ENCODE measurements at places on chromosomes 12 and 14.

GRCh38 chr12:123741937-123742572 is 20.0 kb upstream of the DNAH10 start:
- DNase-seq: no peak

DNA sequence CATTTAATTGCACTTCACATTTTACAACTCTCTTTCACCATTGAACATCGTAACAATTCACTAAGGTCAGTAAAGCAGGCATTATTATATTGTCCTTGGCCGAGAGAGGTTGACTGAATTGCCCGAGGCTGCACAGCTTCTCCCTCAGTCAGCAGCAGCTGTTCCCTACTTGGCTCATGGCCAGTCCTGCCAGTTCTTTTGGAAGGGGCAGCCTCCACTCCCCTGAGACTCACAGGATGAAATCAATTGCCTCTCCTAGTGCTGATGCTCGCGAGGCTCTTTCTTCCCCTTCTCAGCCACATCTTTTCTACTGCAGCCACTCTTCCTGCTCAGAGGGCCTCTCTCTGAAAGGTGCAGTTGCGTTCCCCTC is 79.9 kb upstream of the KCNA1 start:
- no peak for DNase-seq

DNA sequence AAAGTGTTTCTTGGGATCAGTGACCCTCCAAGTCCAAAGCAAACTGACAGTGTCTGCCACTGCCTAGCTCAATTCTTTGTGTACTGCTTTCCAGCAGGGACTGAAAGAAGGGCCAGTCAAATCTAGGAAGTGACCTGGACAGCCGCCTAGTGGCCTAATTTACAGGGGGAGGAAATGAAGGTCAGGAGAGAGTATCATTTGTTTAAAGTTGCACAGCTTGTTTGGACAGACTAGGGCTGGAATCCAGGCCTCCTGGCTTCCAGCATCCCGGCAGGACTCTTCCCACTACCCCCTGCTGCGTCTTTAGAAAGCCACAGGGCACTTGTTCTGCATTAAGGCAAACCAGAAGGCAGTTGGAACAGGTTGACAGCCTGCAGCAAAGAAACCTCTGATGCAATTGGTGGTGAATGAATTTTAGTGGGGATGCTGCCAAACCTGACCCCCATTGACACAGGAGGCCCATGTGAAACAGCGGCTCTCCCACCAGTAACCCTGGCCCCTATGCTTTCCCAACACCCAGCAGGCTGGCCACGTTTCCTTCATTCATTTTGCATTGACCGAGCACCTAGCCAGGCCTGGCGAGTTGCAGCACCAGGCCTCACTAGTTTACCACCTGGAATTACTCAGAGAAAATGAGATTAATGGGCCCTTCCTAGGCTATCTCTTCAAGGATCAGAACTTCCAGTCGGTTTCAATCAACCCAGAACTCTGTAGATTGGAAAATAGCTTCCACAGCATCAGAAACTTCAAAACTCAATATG is 28.2 kb downstream of the GALNT16 start:
- DNase-seq: no peak

GRCh38 chr12:512933-513332 is 53.2 kb downstream of the B4GALNT3 start:
- no peak for DNase-seq

- no peak for DNase-seq
Measured at GRCh38 chr12:104686196-104686595, 229.4 kb downstream of the CHST11 start.

DNA sequence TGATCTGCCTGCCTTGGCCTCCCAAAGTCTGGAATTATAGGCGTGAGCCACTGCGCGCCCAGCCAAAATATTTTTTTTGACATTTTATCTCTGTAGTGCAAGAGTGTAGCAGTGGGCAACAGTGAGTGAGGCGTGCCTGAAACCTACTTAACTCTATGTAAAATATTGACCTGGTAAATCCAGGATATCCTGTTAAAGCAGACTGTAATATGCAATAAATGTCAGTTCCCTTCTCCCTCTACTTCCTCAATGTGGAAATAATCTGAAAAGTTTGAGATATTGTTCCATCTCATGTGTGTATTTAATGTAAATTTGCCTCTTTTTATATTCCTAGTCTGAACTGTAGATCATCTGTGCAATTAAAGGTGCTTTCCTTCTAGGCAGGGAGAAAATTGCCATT is 9.5 kb upstream of the CDK17 start:
- DNase-seq: no peak

DNA sequence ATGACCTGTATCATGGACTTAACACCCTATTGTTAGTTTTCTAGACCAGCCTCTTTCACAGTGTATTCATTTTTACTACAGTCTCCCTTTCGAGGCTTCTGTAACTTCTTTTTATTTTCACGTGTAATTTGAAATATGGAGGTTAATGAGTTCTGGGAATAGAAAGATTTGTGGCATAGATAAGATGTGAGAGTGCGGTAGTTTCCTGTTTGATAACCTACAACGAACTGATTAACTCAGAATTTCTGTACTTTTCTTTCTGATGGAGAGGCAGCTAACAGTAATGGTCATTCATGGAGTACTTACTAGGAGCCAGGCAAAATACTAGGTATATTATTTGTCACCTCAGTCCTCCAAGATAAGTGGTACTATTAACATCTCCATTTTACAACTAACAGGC is 21.2 kb downstream of the POLR3B start:
- no peak for DNase-seq

- DNase-seq: no peak
Measured at GRCh38 chr12:46158501-46158900, 110.3 kb downstream of the SLC38A1 start.

DNA sequence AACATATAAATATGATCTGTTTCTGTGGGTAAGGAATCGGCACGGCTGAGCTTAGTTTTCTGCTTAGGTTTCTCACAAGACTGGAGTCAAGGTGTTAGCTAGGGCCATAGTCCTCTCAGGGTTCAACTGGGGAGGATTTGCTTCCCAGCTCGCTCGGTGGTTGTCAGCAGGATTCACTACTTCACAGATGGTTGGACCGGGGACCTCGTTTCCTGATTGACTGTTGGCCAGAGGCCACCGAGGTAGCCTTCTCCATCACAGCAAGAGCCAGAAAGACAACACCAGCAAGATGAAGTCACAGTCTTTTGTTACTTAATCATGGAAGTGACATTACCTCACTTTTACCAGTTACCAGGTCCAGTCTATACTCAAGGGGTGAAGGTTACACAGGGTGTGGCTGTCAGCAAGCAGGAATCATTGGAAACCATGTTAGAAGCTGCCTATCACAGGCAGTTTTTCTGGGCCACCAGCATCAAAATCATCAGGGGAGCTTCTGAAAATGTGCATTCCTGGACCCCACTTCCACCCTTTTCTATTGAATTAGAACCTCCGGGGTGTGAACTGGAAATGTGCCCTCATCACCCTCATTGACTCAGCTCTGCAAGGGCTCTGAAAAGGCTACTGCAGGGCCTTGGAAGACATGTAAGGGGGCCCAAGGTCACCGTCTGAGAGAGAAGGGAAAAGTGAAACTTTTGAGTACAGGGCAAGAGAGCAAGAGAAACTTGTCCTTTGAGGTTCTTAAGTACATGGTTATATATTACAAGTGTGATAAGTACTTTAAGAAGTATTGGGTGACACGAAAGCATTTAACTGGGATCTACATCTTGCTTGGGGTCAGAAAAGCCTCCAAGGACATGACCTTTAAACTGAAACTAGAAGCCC is 10.9 kb downstream of the COPS7A start:
- DNase-seq: no peak

- no peak for DNase-seq
Measured at GRCh38 chr12:64582862-64583261, 27.4 kb upstream of the RASSF3 start.

GRCh38 chr12:90120627-90121026 is 412.0 kb upstream of the ATP2B1 start:
- no peak for DNase-seq

GRCh38 chr12:50924131-50924438 is 28.3 kb upstream of the HIGD1C start:
- no peak for DNase-seq

GRCh38 chr12:30437616-30438015 is 258.1 kb downstream of the IPO8 start:
- no peak for DNase-seq

GRCh38 chr14:20631880-20632389 is 9.6 kb downstream of the OR6S1 start:
- no peak for DNase-seq

- DNase-seq: no peak
Measured at GRCh38 chr12:104407922-104408321, 48.8 kb upstream of the CHST11 start.

GRCh38 chr12:123936956-123937706 is 35.5 kb downstream of the CCDC92 start:
- DNase-seq: no peak

DNA sequence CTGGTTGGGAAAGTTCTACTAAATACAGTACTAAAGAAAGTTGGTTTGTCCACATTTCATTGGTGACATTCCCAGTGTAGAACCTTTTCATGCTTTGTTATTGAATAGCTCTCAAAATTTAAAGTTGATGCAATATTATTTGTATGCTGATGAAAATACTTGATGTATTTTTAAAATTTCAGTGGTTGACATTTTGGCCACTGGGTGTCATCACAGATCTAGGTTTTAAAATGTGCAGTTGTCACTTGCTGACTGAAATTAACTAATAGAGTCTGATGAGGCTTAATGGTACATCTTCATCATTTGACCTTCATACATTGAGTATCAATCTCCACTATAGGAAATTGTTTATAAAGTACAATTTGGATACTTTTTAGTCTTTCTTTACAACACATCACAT is 37.1 kb downstream of the CMAS start:
- no peak for DNase-seq

DNA sequence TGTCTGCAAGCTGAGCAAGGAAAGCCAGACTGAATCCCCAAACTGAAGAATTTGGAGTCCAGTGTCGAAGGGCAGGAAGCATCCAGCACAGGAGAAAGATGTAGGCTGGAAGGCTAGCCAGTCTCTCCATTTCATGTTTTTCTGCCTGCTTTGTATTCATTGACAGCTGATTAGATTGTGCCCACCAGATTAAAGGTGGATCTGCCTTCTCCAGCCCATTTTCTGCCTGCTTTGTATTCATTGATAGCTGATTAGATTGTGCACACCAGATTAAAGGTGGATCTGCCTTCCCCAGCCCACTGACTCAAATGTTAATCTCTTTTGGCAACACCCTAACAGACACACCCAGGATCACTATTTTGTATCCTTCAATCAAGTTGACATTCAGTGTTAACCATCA is 85.3 kb downstream of the PLBD1 start:
- no peak for DNase-seq

GRCh38 chr12:3797531-3798048 is 44.7 kb upstream of the CRACR2A start:
- DNase-seq: no peak

DNA sequence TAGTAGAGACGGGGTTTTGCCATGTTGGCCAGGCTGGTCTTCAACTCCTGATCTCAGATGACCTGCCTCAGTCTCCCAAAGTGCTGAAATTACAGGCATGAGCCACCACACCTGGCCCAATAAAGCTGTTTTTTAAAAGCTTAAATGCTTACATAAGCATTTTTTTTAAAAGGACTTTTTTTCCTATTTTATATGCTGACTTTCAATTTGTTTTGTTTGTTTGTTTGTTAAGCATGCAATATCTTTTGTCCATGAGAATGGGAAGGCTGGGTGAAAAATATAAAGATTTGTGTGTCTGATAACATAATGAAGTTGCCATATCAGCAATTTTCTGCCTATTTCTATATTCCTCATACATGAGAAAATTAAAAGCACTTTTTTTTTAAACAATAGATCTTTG is 17.0 kb upstream of the SLC2A13 start:
- DNase-seq: no peak

DNA sequence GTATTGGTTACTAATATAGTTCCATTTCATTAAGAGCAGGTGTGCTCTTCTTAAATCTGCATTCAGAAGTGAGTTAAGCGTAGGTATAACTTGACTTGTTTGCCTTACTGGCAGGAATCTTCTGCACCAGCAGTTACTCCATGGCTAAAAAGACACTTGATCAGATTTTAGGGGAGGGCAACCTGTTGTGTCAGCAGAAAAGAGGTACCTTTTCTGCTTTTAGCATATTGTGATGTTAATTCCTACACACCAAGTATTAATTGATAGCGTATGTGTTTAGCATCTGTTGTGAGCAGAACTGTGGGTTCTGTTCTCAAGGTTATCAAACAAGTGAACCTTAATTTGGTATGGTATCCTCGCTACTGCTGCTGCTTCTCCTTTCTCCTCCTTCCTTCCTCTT is 38.3 kb downstream of the TTLL5 start:
- no peak for DNase-seq

GRCh38 chr14:97120204-97120603 is 323.0 kb downstream of the VRK1 start:
- no peak for DNase-seq

DNA sequence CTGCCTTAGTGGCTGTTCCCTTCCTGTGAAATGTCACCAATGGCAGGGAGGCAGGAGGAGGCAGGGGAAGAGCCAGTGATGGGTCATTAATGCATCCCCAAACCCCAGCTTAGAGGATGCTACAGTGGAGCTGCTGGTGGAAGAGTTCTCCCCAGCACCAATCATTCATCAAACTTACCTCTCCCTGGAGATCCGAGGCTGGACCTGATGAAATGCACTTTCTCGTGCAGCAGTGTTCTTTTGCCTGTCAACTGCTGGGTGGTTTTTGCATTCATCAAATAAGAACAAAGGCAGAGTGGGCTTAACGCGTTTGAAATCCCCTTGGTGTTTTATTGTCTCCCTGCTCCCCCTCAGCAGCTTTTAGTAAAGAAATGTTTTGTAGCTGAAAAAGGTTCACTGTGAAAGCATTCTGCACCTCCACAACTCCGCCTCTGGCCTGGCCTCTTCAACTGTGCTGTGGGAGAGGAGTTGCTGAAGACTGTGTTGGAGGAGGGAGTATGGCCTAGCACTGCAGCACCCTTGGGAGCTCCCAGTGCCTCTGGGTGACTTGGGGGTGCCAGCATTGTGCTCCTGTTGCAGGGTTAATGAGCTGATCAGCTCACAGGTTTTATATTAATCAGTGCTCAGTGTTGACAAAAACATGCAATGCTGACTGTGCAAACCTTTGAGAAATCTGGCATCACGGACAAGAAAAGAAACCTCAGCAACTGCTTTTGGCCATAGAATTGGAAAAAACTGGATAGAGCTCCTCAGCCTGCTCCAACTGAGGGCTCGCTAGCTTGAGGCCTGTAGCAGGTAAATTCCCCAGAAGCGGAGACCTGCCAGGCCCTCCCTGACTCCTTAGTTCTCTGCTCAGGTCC is 14.4 kb downstream of the TSPAN9 start:
- DNase-seq: no peak

DNA sequence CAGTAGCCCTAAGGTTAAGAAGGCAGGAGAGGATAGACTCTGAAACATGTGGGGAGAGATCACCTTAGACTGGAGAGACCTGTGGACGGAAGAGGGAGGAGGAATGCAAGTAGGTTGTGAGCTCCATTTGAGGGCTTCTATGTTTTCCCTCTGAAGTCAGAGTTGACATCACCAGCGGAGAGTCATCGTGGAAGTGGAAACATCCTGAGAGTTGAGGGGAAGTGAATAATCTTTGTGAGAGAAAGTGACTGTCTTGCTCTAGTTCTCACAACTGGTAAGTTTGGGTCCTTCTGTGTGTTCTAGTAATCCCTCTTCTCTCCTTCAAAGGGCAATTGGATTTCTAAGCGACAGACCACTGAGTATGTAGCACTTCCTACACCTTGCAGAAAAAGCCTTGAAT is 103.6 kb upstream of the CCND2 start:
- no peak for DNase-seq

GRCh38 chr14:77825895-77826519 is 26.1 kb downstream of the ADCK1 start:
- no peak for DNase-seq
